ENCODE measurements at places on chromosomes 16 and 17.
A peak's percentile ranks its signal among the peaks of the same experiment; 100 is the strongest.

DNA sequence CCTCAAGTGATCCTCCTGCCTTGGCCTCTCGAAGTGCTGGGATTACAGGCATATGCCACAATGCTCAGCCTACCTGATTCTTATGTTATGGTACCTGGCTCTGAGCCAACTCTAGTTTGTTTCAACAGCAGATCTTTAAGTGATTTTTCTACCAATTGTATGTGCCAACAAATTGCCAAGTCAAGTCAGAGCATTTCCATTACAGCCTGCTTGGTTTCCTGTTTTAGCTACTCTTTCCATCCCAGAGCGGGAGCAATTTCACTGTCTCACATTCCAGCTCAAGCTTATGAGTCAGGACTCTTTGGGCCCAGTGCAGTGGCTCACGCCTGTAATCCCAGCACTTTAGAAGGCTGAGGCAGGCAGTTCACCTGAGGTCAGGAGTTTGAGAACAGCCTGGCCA lies 30.8 kb upstream of the RBBP6 start:
- DNase-seq, result no peak

GRCh38 chr17:42920922-42921321 lies 20.3 kb downstream of the G6PC1 start:
- no peak for DNase-seq

- no peak for DNase-seq
These were observed 215.7 kb upstream of the CIBAR2 start for GRCh38 chr16:85327731-85328675.

DNA sequence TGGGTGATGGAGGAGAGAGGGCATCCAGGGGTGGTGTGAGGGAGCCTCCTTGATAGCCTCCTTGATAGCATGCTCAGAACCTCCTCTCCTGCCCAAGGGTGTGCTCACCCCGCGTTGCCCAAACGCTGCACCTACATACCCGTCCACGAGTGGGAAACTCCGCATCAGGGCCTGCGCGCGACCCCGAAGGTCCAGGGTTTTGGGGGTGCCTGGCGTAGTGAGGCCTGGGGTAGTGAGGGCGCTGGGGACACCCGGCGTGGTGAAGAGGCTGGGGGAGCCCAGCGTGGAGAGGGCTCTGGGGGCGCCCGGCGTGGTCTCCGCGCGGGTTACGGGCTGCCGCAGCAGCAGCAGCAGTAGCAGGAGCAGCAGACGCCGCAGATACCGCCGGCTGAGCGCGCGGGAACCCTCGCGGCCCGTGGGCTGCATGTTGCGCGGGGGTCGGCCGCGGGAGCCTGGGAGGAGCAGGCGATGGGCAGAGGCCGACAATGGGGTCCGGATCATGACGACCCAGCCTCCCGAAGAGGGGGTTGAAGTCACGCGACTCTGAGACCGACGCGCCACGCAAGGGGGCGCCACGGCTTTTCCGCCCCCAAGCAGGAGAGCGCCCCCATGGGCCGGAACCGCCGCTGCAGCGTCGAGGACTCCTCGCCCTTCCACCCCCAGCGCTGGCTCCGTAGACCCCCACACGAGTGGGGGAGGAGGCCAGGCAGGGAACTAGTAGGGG lies at the start of gene DPEP3:
DPEP3 (minus strand) TSS at position 545 of the 724 bp plus-strand sequence; CDS start at position 426, 119 bp downstream.
- DNase-seq, result no peak

GRCh38 chr16:84080378-84080777 lies 36.4 kb downstream of the MBTPS1 start:
- DNase-seq, result no peak

DNA sequence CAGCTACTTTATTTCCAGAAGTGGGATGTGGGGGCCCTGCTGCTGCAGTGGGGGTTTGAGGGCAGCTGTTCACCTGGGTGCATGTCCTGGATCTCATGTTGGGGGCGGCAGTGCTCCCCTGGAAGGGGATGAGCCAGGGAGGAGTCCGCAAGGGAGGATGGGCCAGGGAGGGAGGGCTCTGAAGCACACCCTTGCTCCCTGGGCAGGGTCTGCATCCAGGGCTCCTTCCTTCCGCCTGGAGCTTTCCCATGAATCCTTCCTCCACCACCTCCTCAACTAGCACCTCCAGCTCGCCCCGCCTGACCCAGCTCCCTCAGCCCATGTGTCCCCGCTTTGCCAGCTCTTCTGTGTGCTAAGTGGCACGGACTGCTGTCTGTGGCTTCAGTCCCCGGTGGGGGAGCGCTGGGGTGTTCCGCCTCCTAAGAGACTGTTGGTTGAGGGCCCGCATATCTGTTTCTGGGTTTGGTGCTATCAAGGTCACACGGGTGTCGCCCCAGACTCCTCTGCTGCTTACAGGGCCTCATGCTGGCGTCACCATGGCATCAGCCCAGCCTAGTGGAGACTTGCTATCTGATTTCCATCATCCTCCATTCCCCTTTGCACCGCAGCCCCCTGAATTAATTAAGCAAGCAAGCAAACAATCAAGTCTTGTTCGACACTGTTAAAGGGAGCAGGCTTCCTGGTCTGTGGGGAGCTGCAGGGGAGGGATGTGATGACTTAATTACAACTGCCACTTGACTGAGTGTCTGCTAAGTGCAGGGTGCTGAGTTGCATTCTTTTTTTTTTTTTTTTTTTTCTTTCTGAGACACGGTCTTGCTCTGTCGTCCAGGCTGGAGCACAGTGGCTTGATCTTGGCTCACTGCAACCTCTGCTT lies 71.8 kb downstream of the PRKCA start:
- DNase-seq, result peak; percentile 47

- DNase-seq, result no peak
These were observed 24.3 kb downstream of the CD300A start for GRCh38 chr17:74490716-74491115.

DNA sequence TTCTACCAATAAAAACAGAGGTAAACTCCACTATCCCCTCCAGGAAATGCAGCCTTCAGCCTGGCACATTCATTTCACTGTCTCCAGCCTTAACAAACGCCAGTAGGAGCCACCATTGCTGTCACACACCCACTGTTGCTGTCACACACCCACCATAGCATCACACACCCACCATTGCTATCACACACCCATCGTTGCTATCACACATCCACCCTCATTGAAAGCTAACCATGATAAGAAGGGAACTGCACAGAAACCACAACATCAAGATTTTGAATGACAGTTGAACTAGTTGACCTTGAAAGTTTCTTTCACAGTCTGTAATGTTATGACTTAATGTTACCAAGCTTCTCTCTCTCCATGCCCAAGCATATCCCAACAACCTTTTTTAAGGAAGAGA lies 38.1 kb downstream of the SHCBP1 start:
- DNase-seq, result no peak

GRCh38 chr17:42230225-42230624 lies 35.9 kb upstream of the GHDC start:
- peak; percentile 24 for DNase-seq

- DNase-seq, result no peak
These were observed 243.1 kb downstream of the SEC14L1 start for GRCh38 chr17:77383613-77384608.

DNA sequence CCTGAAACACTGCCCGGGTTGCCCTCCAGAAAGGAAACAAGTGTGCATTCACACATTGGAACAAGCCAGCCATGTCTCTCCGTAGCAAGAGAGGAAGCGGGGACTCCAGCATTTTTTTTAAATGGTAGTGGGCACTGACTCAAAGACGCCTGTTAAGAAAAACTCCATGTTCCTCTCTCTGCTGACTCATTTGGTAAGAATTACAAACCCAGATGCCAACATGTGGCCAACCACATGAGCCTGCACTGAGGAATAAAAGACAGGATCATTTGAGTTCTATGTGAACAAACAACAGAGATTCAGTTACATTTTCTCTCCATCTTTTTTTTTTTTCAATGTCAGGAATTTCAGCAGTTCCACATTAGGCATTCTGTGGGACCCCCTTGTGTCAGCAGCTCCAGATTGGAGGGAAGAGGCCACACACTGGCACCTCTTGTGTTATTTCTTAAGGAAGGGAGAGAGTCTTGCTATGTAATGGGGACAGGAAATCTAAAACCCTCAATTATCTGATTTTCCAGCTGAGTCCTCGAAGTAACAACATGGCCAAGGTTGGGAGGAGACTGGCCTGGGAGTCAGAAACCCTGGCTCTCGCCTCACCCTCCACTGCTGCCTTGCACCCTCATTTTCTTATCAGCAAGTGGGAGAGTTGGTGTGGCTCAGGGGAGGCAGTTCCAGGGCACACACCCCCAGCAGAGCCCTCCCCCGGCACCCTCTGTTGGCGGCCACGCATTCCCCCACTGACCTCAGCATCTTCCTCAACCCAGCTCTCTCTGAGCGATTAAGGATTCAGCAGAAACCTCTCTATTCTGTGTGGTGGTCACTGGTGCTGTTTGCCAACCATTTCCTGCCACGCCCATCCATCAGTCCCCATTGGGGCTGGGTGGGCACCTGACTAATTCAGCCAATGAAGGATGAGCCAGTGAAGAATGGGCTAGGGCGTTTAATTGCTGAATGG lies 173.0 kb downstream of the FOXL1 start:
- DNase-seq, result no peak

DNA sequence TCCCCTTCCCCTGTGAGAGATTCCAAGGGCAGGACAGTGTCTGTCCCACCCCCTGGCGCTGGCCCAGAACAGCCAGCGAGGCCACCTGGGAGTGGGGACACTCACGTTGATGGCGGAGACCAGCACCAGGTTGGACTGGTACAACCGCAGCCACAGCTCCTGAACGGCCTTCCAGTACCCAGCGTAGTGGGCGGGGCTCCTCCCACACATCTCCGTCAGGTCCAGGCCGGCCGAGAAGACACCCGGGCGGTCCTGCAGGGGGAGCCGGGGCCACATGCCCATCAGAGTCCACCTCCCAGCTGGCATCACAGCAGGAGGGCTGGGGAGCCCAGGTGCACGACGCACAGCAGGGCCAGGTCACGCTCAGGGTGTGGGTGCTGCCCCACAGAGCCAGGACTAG lies 7.1 kb downstream of the ECI1 start:
- DNase-seq, result no peak

DNA sequence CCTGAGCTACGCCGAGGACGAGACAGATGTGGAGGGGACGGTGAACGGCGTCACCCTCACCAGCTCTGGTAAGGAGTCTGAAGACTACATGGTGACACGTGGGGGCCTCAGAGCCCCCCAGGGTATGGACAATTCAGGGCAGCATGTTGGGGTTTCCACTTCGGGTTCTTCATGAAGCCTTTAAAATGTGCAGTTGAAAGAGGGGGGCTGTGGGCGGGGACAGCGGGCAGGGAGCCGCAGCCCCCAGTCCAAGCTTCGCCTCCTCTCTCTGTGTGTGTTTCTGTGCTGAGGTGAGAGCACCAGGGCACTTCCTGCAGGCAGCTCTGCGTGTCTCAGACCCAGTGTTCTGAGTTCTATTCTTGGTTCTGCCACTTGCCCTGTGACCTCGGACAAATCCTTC lies 24.0 kb downstream of the NMRAL1 start:
- DNase-seq, result no peak

DNA sequence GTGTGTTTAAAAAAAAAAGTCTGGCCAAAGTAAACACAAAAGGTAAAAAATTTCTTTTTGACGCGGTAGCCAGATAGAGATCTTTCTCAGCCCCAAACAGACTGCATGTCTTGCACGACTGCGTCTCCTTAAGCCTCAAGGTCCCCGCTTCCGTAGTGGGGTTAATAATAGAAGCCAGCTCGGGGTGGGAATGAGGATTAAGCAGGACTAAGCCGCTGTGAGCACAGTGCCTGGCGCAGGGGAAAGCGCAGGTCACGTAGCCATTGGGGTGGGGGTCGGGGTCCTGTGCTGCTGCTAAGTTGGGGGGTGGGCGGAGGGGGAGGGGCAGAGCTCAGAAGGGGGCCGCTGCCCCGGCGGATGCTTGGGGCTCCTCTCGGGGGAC lies 521 bp downstream of the GGA2 start:
- no peak for DNase-seq

GRCh38 chr16:396605-397004 lies 394 bp upstream of the NME4 start:
- no peak for DNase-seq

GRCh38 chr17:71709271-71709890 lies 411.4 kb upstream of the SOX9 start:
- DNase-seq, result no peak
